ENCODE measurements at places on chromosomes 16 and 17.

DNA sequence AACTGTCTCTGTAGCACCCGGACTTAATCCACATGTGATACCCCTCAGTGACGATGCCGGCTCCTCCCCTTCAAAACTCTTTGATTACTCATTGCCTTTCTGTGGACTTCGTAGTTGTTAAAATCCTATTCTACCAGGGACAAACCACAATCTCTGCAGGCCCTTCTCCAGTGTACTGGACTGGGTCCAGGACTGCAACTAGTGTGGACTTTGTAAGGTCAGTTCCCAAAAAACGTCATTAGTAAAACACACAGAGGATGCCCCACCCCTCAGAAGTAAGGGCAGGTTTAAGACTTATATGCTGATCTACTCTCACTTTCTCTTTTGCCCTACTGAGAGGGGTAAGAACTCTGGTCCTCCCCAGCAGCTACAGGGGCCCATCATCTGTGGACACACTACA is 10.5 kb upstream of the NUDT7 start:
- no peak for DNase-seq

DNA sequence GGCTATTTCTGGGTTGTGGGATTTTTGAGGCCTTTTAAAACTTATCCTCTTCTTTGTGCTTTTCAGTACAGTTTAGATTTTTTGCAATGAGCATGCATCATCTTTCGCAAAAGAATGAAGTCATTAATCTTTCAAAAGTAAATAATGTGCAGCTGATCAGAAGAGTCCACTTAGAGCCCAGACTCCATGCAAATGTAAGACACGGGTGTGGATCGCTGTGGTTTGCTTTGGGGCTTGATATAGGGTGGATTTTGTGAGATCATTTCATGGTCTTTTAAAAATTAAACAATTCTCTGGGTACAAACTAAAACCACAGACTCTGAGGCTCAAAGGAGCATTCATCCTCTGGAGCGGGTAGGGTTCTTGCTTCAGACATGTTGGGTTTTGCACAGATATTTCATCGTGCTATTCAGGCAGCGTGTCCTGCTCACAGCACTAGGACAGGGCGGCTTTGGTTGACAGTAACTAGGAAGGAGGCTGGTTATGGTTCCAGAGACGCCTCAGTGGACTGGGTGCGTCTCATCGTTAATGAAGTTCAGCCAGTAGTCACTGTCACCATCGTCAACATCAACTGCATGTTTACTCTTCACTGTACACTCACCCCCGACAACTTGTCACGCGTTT is 129.4 kb upstream of the PLCG2 start:
- DNase-seq = no peak

DNA sequence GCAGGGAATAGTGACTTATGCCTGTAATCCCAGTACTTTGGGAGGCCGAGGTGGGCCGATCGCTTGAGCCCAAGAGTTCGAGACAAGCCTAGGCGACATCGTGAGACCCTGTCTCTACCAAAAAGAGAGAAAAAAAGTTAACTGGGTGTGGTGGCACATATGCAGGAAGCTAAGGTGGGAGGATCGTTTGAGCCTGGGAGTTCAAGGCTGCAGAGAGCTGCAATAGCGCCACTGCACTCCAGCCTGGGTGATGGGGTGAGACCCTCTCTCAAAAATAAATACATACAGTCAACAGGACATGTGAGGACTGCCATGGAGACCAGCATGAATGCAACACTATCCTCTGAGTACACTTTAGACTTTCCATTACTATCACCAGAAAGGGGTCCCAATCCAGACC is 15.4 kb upstream of the ST6GALNAC2 start:
- DNase-seq = no peak

- DNase-seq = no peak
Measured at GRCh38 chr16:68086336-68086841, 1.2 kb downstream of the NFATC3 start.

GRCh38 chr16:67151431-67152097 is 766 bp upstream of the B3GNT9 start:
- DNase-seq = no peak

DNA sequence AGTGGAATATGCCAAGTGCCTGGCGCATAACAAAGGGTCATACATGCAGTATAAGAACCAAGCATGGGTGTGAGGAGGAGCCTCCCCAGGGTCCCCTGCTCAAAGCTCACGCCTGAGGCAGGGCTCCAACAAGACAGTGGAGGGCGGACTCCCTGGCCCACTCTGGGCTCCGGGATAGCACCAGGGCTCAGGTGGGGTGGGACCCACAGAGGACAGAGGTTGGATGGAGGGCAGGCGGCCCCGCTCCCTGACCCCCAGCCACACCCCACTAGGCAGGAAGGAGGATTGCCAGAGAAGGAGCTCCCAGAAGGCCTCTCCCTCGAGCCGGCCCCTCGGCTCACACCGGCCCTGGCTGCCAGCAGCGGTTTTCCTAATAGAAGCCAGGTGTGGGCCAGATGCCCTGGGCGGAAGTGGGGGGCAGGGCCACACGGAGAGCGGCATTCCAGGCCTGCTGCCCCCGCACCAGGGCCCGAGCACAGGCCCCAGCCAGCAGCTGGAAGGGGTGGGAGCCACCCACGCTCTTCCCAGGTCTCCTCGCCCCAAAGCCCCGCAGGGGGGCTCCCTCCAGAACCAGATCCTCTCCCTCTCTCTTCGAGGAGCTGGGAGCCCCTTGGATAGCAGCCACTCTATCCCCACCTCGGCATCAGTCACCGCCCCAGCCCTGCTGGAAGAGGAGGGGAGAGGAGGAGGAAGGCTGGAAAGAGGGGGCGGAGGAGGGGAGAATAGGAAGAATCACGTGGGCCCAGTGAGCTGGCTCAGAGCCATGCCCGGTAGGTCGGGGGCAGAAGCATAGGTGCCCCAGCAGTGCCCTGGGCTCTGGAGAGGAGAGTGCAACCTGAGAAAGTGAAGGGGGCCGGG is 21.0 kb downstream of the VASN start:
- DNase-seq = no peak

GRCh38 chr17:16999931-17000625 is 28.2 kb upstream of the TNFRSF13B start:
- no peak for DNase-seq

- DNase-seq = no peak
Measured at GRCh38 chr16:66972983-66973382, 11.9 kb downstream of the CES3 start.

DNA sequence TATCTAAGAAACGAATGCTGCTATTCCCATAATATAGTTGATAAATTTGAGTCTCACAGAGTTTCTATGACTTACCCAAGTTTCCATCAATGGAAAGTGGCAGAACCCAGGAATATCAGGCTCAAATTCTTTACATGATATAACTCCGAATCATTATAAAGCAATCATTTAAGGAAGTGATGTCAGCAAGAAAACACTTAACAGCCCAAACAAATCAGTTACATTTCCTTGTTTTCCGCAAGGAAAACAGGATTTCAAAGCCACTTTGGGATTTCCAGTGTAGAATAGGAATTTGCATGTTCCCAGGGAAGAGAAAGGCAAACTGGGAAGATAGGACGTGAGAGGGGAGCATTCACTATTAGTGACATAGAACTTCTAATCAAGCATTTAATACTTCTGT is 311.4 kb upstream of the GOT2 start:
- DNase-seq = no peak

GRCh38 chr17:78892520-78892919 is 10.5 kb downstream of the CEP295NL start:
- no peak for DNase-seq

- no peak for DNase-seq
Measured at GRCh38 chr17:62998665-62999393, 32.8 kb downstream of the TANC2 start.

DNA sequence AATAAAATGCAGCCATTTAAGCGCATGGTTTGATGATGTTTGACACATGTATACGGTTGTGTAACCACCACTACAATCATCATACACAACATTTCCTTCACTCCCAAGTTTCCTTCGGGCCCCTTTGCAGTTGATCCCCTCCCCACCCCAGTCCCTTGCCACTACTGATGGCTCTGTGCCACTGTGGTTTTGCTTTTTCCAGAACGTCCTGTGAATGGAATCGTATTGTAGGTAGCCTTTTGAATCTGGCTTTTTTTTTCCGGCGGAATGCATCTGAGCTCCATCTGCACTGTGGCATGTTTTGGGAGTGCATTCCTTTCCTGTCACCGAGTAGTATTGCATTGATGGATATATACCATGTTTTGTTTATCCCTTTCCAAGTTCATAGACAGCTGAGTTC is 15.1 kb upstream of the MAP2K3 start:
- DNase-seq = no peak

DNA sequence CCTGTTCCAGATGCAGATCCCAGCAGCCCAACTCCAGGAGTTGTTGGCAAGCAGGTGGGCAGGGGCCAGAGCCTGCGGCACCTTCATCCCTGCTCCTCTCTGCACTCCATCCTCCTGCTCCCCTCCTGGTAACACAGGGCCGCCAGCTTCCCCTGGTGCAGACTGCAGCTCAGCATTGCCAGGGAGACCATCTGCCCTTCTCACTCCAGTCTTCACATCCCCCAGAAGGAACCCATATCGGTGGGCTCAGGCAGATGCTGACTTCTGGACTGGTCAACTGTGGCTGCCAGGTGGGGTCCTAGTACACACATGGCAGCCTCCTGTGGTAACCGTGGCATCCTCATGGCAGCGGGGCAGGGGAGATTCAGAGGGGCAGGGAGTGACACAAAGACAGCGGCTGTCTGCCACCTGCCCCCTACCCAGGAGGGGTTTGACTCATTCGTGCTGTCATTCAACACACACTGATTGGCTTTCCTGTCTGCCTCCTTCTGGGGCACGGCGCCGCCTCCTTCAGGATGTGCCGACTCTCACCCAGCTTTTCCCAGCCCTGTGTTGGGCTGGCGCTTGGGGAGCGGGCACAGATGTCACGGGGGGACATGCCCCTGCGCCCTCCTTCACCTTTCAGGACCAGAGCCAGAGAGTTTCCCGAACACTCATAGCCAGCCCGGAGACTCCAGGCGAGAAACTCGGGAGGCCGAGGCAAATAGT is 120.9 kb downstream of the CMIP start:
- no peak for DNase-seq

DNA sequence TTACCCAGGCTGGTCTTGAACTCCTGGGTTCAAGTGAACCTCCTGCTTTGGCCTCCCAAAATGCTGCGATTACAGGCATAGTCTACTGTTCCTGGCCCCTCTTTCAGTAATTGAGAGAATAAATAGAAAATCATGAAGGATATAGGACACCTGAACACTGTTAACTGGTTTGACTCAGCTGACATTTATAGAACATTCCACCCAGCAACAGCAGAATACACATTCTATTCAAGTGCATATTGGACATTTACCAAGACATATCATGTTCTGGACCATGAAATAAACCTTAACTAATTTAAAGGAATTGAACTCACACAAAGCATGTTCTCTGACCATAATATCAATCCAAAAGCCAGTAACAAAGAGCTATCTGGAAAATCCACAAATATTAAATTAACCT is 19.8 kb upstream of the BAIAP2 start:
- no peak for DNase-seq

DNA sequence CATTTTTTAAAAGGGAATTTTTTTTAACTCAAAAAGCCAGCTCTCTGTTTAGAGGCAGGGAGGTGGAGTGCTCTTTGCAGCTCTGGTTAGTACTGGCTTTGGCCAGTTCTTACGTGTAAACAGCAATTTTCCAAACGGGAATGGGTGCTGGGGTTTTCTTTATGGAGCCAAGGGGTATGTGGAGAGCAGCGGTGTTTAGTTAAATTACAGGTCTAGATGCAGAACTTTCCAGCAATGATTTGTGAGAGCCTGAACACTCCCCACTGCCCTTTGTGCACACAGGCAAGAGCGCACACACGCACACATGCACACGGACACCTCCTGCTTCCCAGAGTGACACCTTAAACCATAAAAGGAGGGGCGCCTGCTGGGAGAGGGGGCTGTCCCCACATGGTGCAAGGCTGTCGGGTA is 140.2 kb downstream of the MSI2 start:
- no peak for DNase-seq

GRCh38 chr17:1627182-1627981 is 1.3 kb downstream of the SLC43A2 start:
- DNase-seq = no peak

DNA sequence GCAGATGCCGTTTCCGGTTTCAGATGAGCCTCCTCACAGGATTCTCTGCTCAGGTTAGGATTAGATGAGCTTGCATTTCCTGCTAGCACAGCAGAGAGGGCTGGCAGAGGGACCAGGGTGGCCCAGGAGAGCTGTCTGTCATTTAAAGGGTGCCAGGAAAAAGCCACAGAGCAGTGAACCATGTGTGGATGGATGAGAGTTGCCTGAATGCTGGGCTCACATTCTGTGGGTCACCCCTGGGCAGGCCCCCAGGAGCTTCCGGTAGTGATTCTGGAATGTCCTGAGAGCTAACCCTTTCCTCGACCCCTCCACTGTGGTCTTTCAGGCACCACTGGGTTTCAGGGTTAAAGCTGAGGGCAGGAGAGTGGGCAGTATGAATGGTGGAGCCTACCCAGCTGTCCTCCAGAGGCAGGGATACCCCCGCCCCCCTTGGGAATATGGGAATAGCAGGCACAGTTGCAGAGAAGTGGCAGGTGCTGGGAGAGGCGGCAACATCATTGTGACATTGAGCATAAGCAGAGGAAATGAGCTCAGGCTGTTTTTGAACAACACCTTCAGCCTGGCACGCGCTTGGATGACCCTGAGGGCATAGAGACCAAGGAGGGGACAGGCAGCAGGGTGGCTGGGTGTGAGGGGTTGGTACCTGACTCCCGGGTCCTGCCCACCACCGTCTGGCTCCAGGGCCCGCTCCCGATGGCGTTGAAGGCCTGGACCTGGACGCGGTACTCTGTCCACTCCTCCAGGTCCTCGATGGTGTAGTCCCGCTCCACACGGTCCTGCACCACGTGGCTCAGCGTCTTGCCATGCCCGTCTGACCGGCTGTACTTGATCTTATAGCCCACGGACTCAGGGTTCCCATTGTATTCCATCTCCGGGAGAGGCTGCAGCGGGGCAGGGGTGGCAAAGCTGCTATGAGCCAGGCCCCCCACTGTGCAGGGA is 83.0 kb upstream of the CDC42EP4 start:
- no peak for DNase-seq

- DNase-seq = no peak
Measured at GRCh38 chr16:22327446-22327775, 30.2 kb downstream of the POLR3E start.

DNA sequence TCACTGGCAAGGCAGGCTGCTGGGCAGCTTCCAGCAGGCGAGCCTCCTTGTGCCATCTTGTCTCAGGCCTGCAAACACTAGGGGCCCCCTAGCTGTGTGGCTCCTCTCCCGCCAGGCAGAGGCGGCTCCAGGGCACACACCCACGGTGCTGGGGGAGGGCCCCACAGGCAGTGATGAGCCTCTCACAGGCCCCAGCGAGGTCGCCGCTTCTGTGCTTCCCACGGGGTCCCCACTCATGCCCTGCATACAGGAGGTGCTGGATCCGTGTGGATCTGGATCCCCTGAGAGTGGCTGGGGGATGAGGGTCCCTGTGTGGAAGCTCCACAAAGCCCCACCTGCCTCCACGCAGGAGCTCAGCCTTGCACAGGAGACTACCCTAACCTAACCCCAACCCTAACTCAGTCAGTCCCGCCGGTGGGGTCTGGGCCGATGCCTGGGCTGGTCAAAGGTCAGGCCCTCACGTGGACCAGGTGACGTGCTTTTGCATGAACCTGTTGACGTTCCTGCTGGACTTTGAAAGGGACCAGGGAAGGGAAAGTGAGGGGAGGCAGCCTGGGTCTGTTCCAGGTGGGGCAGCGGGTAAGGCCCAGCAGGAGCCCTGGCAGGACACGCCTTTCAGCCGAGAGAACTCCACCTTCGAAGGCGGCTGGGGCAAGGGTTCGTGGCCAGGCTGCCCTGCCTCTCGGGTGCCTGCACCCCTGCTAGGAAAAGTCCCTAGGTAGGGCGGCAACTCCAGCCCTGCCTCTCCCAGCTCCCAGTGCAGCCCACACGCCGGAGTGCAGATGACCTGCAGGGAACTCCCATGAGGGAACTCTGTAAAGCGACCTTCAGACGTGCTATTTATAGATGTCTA is 5.2 kb downstream of the SECTM1 start:
- no peak for DNase-seq
